Testis (tissue), 5 donors: ENCODE measurements at places on chromosomes 7 and 10. TPM values are rescaled to one million over a fixed set of nuclear protein-coding genes. Genes with fewer than 3 reads are reported as not detected.

The CYP17A1 gene
- 12.1 TPM for total RNA-seq

The PARG gene
- total RNA-seq: 39.4 TPM

The CLCN1 gene
- 1.1 TPM for total RNA-seq

The SPAG6 gene
- total RNA-seq: 103 TPM

The UMAD1 gene
- total RNA-seq: 17.3 TPM

The SNCG gene
- 8.9 TPM for total RNA-seq

The FANK1 gene
- total RNA-seq: 60.9 TPM

The AZGP1 gene
- 42.1 TPM for total RNA-seq

The GPR37 gene
- total RNA-seq: 76.3 TPM

The ALOX5 gene
- 13.7 TPM for total RNA-seq

The PPP1R17 gene
- total RNA-seq: 2.4 TPM

The KCNIP2 gene
- total RNA-seq: 6.8 TPM

The AUTS2 gene
- 56.1 TPM for total RNA-seq

The AVL9 gene
- total RNA-seq: 49.1 TPM

The EGR2 gene
- 6.8 TPM for total RNA-seq

The ACSL5 gene
- total RNA-seq: 10.1 TPM

- DNase-seq: no peak
Measured at GRCh38 chr10:63917363-63917762, 396.2 kb downstream of the REEP3 start.

DNA sequence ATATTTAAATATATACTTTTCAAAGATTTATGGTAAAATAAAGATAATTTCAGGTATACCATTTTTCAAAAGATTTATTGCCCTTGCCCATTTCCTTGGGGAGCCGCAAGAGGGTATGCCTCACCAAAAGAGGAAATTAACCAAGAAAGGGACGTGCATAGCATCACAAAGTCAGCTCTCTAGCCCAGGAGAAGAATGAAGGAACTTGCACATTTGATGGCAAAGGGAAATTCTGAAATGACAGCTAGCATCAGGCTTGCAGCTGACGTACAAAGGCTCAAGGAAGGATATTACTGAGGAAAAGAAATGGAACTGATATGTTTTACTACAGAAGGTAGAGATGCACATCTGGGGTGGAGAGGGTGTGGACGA is 93.6 kb upstream of the RSU1 start:
- DNase-seq: no peak

- peak; percentile 68 for DNase-seq
Measured at GRCh38 chr7:36473454-36474282, 84.0 kb downstream of the ANLN start.

DNA sequence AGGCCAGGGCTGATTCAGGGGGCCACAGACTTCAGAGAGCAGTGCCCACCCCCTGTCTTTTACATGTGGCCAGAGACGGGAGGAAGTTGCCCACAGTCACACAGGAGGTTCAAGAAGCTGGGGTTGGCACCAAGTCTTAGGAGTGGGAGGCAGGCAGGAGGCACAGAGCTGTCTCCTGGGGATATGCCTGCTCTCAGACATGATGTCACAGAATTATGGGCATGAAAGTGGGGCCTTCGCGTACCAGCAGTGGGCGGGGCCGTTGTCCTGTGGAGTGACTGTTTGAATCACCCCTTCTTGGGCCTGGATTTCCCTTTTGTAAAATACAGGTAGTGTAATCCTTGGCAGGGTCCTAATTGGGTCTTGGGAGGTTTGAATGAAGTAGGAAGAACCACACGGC is 81.2 kb upstream of the PPIF start:
- DNase-seq: no peak

GRCh38 chr10:56715262-56715661 is 354.2 kb upstream of the ZWINT start:
- DNase-seq: no peak

- no peak for DNase-seq
Measured at GRCh38 chr10:131683941-131684340, 216.9 kb upstream of the PPP2R2D start.

- DNase-seq: no peak
Measured at GRCh38 chr7:46969303-46970130, 612.4 kb downstream of the TNS3 start.

DNA sequence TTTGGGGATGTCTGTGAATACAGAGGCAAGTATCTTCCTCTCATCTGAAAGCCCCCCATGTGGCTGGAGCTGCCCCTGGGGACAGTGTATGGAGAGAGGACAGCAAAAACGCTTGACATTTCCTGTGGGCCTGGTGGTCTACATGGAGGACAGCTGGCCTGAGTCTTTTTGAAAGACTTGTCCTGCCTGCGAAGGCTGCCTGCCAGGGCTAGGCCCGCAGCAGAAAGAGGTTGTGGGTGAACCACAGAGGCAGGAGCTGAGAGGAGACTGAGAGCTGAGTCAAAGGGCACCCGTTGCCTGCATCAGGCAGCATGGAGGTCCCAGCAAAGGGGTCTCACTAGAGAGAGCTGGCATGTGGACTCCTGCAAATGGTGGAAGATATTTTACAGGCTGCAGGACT is 66.4 kb downstream of the KAT6B start:
- DNase-seq: no peak

DNA sequence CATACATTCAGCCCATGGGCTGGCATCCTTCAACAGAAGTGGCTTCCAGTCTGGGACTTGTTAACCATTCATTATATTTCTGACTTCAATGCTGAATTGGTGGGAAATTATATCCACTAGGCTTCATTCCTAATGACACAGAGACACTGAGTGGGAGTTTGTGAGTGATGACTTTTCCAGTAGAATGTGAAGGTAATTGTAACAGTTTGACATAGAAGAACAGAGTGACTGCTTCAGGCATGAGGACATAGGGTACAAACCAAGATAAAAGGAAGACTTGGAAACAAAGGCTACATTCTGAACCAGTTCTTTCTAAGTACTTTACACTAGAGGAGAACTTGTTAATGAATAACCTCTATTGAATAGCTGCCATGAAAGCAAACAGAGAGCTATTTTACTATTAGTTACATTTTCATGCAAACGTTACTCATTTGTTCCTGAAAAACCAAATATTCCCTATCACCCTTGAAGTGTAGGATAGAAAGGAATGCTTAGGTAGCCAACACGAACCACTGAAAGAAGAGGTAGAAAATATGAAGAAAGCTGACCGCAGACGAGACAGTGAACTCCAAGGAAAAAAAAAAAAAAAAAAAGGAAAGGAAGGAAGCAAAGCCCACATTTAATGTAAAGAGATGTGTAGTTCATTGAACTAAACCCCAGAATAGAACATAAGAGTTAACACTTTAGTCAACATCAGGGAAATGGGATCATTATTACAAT is 237.0 kb upstream of the SEMA3C start:
- no peak for DNase-seq

DNA sequence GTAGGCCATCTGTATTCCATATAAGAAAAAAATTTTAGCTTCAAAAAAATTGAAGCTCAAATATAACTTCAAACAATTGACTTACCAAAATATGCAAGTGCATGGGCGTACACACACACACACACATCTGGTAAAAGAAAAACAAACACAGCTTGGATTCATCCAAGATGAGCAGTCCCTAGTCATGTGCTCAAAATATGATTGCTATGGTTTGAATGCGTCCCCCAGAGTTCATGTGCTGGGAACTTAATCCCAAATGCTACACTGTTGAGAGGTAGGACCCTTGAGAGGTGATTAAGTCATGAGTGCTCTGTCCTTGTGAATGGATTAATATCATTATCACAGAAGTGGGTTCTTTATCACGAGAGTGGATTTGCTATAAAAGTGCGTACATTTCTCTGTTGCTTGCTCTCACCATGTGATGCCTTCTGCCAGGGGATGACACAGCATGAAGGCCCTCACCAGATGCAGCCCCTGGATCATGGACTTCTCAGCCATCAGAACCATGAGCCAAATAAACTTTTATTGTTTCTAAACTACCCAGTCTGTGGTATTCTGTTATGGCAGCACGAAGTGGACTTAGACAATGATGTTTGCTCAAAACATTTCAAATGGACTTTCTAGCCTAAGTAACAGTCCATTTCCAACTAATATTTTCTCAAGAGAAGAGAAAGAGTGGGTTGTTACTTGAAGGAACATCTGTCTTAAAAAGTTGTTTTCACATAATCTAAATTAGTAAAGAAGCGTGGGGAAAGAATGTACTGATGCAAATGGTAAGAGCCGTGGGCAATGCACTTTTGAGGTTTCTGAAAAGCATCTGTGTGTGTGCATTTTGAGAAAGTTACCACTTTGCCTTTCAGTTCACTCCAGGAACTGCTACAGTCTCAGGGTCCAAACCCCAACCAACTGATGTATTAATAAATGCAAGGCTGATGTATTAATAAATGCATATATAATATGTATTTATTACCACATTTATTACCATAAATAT is 15.1 kb upstream of the SVIL start:
- no peak for DNase-seq

- DNase-seq: no peak
Measured at GRCh38 chr10:132232023-132232951, 45.5 kb downstream of the DPYSL4 start.

DNA sequence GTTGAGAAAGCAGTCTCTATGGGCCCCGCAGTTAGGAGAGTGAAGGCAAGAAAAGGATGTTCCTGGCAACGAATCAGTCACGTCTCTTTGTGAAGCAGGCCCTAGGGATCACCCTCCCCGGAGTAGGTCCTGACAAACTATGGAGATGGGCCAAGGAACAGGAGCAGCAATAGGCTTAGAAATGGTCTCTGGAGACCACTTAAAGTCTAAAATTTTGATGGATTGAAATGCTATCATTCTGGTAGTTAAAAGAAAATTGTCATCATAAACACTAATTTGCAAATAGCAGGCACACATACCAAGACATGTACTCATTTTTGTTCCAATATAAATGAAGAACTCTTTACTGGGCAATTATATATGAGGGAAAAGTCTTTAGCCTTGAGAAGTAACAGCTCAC is 123.5 kb downstream of the ITGB8 start:
- DNase-seq: no peak

DNA sequence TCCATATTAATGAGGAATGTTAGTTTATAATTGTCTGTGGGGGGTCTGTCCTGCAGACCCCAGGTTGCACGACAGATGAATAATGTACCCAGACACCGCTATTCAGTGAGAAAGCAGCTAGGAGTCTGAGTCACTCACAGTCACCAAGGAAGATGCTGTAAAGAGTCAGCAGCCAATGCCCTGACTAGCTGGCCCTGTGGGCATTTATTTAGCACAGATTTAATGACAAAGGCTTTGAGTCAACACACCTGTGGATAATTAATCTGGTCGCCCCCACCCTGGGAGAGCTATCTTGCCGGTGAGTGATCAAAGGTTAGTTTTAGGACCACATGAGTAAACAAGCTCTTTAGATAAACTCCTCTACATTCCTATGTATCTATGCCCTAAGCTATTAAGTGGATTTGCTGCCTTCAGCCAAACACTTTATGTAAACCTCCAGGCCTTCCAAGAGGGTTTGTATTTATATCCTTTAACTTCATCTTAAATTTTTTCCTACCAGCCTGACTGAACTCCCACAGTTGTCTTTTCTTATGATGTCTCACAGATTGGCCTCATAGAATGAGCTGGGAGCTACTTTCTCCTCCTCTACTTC is 180.0 kb upstream of the ADCY1 start:
- DNase-seq: no peak

GRCh38 chr7:136685501-136686173 is 182.8 kb upstream of the CHRM2 start:
- DNase-seq: no peak

DNA sequence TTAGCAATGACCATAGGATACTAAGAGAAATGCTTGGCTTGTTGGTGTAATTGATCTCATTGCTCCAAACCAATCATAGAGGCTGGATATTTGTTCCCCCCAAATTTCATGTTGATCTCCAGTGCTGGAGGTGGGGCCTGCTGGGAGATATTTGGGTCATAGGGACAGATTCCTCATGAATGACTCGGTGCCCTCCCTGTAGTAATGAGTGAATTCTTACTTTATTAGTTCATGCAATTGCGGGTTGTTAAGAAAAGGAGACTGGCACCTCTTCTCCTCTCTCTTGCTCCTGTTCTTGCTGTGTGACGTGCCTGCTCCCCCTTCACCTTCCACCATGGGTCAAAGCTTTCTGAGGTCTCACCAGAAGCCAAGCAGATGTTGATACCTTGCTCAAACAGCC is 630.1 kb downstream of the CALN1 start:
- no peak for DNase-seq

DNA sequence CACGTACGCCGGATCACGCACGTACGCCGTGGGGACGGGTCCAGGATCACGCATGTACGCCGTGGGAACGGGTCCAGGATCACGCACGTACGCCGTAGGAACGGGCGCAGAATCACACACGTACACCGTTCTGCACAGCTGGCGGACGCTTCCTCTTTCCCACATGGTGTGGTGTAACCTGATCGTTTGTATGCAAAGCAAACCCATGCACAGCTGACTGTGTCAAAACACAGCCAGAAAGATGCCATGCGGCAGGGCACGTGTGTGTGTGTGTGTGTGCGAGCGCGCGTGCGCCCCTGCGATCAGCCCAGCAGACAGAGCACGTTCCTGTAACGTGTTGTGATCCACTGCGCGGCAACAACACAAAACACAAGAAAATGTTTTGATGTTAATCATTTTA is 573.6 kb downstream of the DNAJB6 start:
- peak; percentile 35 for DNase-seq

DNA sequence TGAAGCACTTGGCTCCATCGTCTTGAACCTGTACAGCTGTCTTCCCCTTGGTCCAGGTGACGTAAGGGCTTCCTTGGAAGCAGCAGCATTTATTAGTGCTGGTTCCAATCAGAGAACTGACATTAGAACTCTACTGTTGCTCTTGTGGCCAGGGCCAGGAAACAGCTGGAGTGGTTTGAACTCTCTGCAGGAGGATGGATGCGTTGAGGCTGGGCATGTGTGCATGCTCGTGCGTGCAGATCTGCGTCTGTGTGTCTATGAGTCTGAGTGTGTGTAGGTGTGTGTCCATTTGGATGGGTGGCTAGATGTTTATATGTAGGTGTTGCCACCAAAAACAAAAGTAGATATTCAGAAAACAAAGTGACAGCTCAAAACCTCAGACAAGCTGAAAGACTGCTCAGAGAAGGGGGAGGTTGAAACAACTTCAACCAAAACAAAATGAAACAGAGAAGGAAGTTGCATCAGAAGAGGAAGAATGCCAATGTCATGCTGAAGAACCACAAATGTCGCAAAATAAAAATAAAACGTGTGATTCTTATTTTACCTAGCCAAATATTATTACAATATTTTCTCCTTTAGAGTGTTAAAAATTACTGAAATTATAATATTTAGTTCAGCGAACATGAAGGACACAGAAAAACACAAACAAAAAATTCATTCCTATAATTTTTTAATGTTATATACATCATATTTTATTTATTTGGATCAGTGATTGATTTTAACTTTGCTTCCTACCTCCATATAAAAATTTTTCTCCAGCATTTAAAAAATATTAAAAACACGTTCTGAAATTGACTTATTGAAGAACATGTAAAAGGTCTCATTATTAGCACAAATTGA is 96.1 kb upstream of the MKLN1 start:
- DNase-seq: peak; percentile 22

- no peak for DNase-seq
Measured at GRCh38 chr10:71780156-71780555, 6.8 kb upstream of the VSIR start.

- no peak for DNase-seq
Measured at GRCh38 chr10:12727832-12728215, 273.7 kb downstream of the CCDC3 start.
